A172 (cell line): ENCODE measurements at places on chromosomes 4 and X.

- no peak for DNase-seq
These were observed 83.2 kb downstream of the TMEM131L start for GRCh38 chr4:153549405-153549804.

GRCh38 chr4:70315928-70316327 is 18.9 kb upstream of the CABS1 start:
- DNase-seq = no peak

- no peak for DNase-seq
These were observed 28.4 kb upstream of the SULT1E1 start for GRCh38 chr4:69888336-69888735.

DNA sequence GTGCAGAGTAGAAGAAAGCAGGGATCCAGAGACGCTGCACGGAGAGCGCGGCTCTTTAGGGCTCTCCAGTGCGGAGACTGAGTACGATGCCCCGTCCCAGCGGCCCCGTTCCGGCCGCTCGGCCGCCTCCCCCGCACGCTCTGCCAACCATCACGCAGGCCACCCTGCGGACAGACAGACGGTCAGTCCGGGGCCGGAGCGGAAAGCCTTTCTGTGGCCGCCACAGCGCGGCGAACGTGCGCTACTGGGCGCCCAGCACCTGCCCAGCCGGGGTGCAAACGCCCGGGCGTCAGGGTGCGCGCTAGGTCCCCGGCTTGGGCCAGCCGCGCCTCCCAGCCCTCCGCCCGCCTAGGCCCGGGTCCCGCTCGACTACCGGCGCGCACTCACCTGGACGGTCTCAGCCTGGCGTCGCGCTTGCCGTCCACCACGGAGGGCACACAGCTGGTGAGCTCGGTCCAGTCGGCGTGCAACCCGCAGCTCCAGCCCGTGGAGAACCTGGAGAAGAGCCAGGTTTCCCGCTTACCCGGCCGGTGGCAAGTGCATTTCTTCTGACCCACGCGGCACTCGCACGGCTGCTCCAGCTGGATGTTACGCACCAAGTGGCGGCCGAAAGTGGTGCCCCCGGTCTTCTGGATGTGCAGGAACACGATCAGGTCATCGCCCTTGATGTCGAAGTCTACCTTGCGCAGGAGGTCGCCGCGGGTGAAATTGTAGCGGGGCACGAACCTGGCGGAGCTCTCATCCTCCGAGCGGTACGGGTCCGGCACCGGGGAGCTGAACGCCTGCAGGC is 1.8 kb downstream of the HS6ST2 start:
- no peak for DNase-seq

- no peak for DNase-seq
These were observed 876.8 kb downstream of the FAT4 start for GRCh38 chr4:126191536-126191935.

GRCh38 chrX:53262918-53263394 is 18.4 kb downstream of the IQSEC2 start:
- DNase-seq = peak; percentile 86

DNA sequence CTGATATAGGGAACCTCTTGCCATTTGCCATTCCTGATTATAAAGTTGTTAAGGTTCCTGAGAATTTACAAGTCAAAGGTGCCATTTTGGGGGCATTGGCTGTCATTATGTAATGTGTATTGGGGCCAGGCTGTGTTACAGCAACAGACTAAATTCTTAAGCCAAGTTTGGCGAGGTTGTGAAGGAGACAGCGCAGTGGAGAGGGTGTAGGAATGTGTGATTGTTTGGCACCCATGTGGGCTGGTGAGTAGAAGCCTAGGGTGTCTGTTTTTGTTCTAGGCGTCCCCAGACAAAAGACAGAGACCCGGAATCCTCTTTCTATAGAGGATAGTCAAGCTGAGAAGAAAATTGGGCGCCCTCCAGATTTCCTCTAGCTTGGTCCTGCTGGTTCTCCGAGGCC is 2535.3 kb downstream of the PCDH7 start:
- no peak for DNase-seq

- DNase-seq = no peak
These were observed 149.0 kb downstream of the POU4F2 start for GRCh38 chr4:146787731-146788130.

GRCh38 chr4:46392421-46392820 is 2.5 kb upstream of the GABRA2 start:
- DNase-seq = no peak

- DNase-seq = no peak
These were observed 48.8 kb downstream of the C4orf33 start for GRCh38 chr4:129144755-129145206.

- DNase-seq = no peak
These were observed 32.0 kb downstream of the LIMCH1 start for GRCh38 chr4:41569961-41570360.

GRCh38 chr4:144575181-144575580 is 70.8 kb upstream of the HHIP start:
- DNase-seq = no peak

DNA sequence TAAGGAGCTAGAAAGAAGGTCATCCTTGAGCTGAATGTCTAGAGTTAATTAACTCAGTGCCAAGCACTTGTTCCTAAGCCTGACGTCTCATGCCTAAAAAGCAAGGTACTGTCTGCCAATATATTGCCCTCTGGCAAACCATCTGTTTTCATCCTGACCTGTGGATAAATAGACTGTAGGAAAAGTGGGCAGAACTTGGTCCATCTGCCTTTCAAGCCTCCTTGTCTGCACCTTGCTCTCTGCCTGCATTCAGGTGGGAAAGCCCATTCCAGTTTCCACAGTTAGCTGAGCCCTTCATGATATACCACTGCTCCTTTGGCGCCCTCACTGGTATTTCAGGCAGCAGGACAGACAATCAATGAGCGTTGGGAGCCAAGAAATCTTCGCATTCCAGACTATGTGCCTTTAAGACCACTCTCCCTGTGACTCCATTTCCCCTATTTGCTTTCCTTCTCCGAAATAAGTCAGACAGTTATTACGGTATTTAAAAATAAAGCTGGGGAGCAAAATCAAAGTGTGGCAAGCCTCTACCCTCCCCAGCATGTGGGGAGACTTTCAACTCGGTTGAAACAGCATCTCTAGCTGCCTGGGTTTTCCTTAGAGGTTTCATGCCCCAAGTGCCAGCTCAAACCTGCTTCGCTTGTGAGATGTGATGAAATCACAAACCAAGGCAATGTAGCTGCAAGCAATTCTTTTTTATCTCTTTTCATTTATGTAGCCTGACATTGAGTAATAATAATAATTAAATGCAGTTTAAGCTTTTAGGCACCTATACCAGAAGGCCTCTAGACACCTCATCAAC is 2.5 kb upstream of the CCDC149 start:
- DNase-seq = no peak

- peak; percentile 17 for DNase-seq
These were observed 442 bp downstream of the NDUFB11 start for GRCh38 chrX:47143894-47144625.

GRCh38 chrX:123918106-123918721 is 43.3 kb upstream of the STAG2 start:
- DNase-seq = no peak

GRCh38 chr4:71272976-71273375 is 65.8 kb upstream of the SLC4A4 start:
- no peak for DNase-seq

DNA sequence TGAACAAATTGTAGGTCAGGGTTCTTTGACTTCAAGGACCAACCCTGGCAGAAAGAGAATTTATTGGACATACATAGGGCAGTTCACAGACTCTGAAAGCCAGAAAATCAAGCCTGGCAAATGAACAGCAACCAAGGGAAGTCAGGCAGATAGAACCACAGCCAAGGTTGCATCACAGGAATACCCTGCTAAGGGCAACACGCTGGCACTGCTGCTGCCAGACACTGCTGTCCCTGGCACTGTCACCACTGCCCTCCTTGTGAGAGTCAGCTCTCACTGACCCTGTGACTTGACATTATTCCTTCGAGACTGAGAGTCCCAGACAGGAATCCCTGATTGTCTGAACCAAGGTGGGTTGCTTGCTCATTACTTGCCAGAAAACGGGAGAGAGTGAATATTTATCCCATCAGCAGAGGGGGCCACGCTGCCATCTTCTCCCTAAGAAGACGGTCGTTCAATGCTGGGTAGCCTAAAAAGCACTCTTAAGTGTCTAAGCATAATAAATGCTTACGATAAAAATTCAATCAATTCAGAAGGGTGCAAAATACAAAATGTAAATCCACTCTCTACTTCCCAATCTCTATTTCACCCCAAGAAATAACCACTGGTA is 23.2 kb upstream of the PTTG2 start:
- no peak for DNase-seq
